ENCODE measurements at places on chromosomes 2 and 18.

DNA sequence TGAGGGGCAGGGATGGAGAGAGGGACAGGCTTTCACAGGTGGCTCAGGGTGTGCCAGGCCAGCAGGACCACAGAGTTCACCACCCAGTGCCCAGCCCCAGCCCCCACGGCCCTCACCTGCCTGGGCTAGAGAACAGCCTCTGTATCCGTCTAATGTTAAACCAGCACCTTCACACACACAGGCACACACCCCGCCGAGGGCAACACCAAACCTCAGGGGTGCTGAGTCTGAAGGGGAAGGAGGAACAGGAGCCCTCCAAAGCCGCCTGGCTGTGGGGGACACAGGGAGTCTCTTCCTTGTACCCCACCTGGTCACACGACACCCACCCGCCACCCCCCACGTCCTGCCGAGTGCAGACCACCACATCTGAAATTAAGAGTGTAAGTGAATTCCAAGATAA lies 205.8 kb upstream of the SALL3 start:
- DNase-seq: no peak

DNA sequence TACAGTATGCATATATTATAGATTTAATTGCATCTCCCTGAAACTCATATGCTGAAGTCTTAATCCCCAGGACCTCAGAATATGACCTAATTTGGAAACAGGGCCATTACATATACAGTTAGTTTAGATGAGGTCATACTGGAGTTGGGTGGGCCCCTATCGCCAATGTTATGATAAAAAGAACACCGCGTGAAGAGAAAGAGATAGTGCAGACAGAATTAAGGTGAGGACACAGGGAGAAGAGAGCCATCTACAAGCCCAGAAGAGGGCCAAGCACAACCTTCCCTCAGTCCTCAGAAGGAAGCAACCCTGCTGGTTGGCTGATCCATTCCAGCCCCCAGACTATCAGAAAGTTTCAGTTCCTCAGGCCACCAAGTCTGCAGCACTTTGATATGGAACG lies 311.9 kb upstream of the RAB6C start:
- no peak for DNase-seq

DNA sequence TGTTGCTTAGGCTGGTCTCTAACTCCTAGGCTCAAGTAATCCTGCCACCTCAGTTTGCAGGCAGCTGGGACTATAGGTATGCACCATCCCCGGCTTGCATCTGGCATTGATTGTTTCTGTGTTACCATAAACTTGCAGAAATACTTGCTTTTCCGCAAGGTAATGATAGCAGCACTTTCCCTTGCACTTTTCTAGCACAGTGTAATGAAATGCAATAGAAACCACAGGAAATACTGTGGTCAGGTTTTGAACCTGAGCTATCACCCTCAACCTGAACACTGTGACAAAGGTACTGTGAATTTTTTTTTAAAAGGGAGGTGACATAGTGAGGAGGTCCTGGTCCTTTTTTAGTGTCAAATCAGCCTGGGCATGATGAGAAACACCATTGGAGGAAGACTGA lies 38.3 kb downstream of the DHRS9 start:
- DNase-seq: no peak

DNA sequence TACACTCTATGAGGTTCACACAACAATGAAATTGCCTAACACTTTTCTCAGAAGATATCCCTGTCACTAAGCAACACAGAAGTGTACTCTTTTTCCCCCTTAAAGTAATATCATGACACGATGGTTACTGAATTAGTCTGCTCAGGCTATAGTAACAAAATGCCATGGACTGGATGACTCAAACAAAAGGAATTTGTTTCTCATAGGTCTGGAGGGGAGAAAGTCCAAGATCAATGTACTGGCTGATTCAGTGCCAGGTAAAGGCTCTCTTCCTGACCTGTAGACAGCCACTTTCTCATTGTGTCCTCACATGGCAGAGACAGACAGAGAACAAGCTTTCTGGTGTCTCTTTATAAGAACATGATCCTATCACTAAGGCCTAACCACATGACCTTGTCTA lies 211.9 kb downstream of the RBM43 start:
- DNase-seq: no peak

- DNase-seq: no peak
These were observed 20.3 kb downstream of the MYO1B start for GRCh38 chr2:191265311-191266170.

- DNase-seq: no peak
These were observed 48.4 kb downstream of the TMEFF2 start for GRCh38 chr2:192146069-192147015.
